NCI-H1436 treated with DMSO at 0.1 percent for 48 hours (cell line): ENCODE measurements at places on chromosomes 13 and 19.

GRCh38 chr13:98521461-98522247 is 55.3 kb downstream of the STK24 start:
- no peak for DNase-seq

GRCh38 chr19:18023622-18024251 is 15.8 kb downstream of the ARRDC2 start:
- no peak for DNase-seq

DNA sequence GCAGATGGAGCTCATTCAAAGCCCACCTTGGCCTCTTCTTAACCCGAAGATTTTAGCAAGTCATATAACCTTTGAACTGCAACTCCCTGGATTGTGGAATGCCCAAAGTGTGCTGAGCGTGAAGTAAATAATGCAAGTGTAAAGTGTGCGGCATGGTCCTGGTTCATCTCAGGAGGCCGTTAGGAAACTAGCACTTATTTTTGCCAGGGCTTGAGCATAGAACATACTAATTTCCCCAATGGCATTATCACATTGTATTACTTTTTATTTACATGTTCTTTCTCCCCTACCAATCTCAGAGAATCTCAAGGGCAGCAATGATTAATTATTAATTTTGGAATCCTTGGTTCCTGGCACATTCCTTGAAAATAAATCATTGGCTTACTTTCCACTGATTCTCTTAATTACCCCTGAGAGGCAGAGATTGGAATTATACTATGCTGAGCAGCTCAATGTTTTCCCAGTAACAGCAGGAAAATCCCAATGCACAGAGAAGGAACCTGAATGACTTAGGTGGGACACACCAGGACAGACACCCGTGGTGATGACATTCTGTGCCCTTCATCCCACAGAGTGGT is 128.8 kb upstream of the GJB6 start:
- DNase-seq: no peak

- DNase-seq: peak; percentile 23
Measured at GRCh38 chr13:48954081-48954480, 21.6 kb upstream of the FNDC3A start.

- DNase-seq: no peak
Measured at GRCh38 chr13:97574926-97575325, 141.0 kb downstream of the RAP2A start.

DNA sequence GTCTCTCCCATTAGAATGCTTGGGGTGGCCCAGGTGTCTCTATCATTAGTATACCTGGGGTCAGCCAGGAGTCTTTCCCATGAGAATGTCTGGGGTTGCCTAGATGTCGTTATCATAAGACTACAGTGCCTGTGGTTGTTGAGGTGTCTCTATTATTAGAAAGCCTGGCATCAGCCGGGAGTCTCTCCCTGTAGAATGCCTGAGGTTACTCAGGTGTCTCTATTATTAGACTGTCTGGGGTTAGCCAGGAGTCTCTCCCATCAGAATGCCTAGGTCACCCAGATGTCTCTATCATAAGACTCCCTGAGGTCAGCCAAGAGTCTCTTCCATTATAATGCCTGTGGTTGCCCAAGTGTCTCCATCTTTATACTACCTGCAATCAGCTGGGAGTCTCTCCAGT is 1541.1 kb downstream of the UQCRFS1 start:
- DNase-seq: no peak

- DNase-seq: no peak
Measured at GRCh38 chr13:114112826-114113322, 19.5 kb downstream of the RASA3 start.

DNA sequence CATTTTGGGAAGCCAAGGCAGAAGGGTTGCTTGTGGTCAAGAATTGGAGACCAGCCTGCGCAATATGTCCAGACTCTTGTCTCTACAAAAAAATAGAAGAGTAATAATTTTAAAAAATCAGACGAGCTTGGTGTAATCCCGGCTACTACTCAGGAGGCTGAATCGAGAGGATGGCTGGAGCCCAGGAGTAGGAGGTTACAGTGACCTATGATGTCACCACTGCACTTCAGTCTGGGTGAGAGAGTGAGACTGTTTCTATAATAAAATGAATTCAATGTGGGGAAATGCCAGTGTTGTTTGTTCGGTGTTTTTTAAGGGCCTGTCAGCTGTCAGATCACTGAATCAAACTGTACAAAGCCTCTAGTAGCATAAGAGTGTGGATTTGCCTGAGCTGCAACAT is 1.2 kb upstream of the FBXL3 start:
- no peak for DNase-seq

- peak; percentile 98 for DNase-seq
Measured at GRCh38 chr13:98959786-98960605, 17.9 kb downstream of the DOCK9 start.

DNA sequence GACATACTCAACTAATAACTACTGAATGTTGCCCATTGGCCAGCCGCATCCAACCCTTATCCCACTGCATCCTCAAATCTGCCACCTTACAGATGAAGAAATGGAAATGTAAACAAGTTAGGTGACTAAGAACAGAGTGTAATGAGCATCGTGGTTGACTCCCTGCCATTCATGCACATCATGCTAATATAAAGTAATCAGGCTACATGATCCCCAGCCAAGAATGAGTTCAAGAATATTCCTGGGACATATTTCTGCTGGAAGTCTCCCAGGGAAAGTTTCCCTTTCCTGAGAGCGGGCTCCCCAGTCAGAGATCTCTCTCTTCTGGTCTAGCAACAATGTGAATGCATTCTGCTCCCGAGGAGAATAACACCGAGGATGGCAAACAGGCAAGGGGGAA is 55.9 kb upstream of the SERP2 start:
- no peak for DNase-seq

- DNase-seq: no peak
Measured at GRCh38 chr13:111202156-111202621, 87.1 kb downstream of the ARHGEF7 start.

DNA sequence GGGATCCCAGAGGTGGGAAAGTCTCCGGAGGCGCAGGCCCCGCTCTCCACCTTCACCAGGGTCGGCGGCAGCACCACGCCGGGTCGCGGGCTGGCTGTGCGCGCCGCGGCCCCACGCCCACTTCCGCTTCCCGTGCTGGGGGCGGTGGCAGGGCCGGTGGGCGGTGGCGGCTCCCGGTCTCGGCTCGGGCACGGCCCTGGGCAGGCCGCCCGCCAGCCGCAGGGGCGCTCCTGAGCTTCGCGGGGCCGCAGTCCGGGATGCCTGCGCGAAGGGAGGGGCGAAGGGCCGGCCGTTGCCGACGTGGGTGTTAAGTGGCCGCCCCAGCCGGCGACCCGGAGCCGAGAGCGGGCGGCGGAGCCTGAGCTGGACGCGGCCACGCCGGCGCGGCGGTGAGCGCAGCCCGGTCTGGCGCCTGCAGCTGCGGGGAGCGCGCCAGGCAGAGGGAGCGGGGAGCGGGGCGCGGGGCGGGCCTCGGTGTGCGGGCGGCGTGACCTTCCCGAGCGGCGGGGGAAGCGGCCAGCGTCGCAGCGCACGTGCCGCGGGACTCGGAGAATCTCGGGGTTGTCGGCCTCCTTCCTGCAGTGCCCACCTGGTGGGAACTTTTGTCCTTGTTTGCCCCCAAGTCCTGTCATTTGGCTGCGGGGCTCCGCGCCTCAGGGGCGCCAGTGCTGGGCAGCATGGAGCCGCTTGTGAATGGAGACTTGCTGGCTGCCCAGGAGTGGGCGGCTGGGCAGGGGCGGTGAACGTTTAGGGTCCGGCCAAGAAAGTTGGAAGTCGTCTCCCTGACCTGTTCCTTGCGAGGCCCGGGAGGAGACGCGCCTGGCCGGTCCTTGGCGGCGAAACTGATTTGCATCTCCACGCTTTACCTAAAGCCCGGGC is at the start of gene SLC25A15:
TSS of gene SLC25A15 (plus strand) at position 337 of the 879 bp plus-strand sequence. CDS start 3,616 bp downstream, outside the sequence.
- no peak for DNase-seq

- no peak for DNase-seq
Measured at GRCh38 chr13:30803749-30804148, 68.4 kb downstream of the ALOX5AP start.

- DNase-seq: no peak
Measured at GRCh38 chr13:110073982-110074381, 233.0 kb downstream of the COL4A1 start.

DNA sequence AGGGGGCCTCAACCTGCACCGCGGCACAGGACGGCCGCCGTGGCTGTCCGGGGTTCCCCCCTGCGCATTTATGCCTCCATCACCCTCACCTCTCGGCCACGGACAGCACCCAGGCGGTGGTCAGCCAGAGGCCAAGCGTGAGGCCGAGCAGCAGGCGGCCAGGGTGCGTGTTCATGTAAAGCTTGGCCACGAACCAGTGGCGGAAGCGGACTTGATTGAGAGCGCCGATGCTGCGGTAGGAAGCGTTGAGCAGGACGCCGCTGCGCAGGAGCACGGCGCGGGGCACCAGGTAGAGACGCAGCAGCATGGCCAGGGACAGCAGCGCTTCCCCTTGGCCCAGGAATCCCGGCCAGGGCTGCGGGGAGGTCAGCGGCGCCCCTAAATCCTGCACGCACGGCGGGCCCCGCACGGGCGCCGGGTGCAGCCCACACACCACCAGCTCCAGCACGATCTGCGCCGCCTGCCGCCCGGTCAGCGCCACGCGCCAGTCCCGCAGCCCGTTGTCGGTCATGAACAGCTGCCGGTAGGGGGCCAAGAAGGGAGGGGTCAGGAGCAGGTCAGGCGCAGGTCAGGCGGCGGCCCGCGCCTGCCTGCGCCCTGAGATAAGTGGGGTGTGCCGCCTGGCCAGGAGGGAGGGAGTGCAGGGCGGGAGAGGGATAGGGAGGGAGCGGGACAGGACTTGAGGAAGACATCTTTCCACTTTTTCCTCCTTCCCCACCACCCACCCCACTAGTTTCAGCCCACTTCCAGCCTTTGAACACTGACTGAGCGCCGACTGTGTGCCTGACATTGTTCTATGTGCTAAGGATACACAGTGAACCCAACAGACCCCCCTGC is 6.5 kb downstream of the KCNN4 start:
- DNase-seq: no peak

GRCh38 chr13:99390601-99391000 is 83.4 kb upstream of the GPR183 start:
- DNase-seq: no peak

GRCh38 chr19:10209315-10209714 is 14.6 kb upstream of the DNMT1 start:
- no peak for DNase-seq

GRCh38 chr19:50719566-50719965 is at the start of gene SHANK1:
Gene SHANK1 (minus strand): TSS chr19:50719802. CDS start chr19:50716919, 2,883 bp downstream.
- no peak for DNase-seq

DNA sequence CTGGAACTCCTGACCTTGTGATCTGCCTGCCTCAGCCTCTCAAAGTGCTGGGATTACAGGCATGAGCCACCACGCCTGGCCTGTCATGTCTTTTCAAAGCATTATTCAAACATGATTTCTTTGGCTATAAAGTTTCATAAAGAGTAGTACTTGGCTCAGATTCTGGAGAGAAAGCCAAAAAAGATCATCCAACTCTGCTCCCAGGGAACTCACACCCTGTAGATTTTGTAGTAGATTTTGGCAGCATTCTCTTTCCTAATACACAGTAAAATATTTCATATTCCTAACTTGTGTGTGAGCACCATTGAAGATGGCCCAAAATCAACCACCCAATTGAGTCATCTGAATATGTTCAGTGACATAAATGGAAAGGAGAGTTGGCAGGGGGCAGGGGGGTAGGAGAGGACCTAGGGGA is 48.4 kb downstream of the CAB39L start:
- no peak for DNase-seq

DNA sequence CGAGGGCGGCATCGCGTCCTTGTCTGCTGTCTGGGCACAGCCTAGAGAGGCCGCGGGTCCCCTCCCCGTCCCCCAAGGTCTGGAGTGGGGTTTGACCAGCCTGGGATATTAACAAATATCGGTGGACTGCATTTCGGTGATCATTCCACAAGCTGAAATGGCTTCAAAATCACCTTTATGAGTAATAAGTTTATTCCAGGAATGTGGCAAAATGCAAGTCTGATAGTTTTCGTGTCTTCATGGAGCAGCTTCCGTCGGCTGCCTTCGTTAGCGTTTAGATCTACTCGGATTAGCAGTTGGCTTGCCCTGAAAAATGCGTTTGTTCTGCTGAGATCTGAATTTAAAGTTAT is 1.1 kb upstream of the GJA3 start:
- DNase-seq: no peak

- DNase-seq: no peak
Measured at GRCh38 chr19:29834991-29835846, 23.4 kb downstream of the CCNE1 start.

DNA sequence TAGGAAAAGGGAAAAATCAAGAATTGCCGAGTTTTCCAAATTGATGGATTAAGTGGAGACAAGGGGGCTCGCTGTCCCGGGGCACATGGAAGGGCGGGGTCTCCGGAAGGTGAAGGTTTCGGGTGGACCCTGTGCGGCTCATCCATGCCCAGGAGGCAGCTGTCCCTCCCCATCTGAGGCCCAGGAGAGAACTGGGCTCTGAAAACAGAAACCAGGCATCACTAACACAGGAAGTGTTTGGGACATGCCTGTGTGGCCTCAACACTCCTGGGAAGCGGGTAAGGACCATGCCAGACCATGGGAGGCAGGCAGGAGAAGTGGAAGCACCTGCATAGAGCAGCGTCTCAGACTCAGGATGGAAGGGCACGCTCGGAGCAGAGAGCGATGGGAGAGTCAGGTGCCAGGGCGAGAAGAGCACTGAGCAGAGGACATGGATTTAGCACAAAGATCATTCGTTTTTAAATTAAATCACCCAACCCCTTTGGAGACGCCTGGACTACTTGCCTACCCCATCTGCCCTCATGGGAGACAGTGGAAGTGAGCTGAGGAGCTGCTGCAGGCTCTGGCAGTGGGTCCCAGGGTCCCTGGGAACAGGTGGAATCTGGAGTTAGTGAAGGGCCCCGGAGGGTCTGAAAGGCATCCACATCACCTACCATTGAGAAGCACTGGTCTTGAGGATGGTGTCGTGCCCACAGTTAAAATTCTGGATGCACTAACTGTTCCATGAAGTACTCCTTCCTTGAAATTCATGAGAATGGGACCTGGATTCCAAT is 183.2 kb upstream of the SOX1 start:
- no peak for DNase-seq

- no peak for DNase-seq
Measured at GRCh38 chr13:63455938-63456337, 2040.3 kb upstream of the PCDH20 start.

GRCh38 chr19:882871-883497 is 10.0 kb downstream of the MED16 start:
- DNase-seq: no peak

DNA sequence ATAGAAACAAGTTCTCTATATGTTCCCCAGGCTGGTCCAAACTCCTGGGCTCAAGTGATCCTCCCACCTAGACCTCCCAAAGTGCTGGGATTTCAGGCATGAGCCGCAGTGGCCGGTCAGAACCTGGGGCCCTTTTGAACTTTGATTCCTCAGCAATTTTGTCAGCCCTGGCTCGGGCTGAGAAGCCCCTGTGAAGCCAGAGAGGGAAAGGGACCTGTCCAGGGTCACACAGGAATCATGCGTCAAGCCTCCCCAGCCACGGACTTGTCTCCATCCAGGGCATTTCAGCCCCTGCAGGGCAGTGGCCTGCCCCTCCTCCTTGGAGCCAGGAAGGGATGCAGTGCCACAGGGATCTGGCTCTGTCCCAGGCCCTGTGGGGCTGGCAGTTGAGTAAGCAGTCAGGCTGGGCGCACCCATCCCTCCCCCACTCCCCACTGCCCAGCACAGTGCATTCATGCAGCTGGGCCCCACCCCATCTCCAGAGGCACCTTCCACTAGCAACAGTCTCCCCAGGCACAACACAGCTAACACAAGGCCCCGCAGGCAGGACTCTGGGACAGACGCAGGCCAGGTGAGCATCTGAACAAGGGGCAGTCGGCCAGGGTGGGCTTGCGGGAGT is at the start of gene CAPS:
TSS of gene CAPS (plus strand) at position 516 of the 619 bp plus-strand sequence. CDS start 153 bp downstream, outside the sequence.
- no peak for DNase-seq

- DNase-seq: no peak
Measured at GRCh38 chr13:48695776-48696175, 42.0 kb downstream of the CYSLTR2 start.
